ENCODE measurements at places on chromosomes 3 and 15.
A peak's percentile ranks its signal among the peaks of the same experiment; 100 is the strongest.

DNA sequence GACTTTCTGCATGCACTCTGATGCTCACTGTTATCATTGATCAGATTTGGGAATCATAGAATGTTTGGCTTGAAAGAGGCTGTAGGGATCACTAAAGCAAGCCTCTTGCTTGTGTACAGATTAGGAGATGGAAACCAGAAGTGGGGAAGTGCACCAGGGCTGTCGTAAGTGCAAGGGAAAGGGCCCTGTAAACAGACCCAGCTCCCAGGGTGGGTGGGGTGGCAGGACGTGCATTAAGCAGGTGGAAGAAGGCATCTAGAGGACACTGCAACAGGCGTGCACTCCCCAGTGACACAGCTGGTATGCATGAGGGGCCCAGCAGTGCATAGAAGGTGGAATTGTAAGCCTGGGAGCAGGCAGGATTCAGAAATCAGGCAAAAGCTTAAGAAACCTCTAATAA is 58.0 kb upstream of the SLC7A14 start:
- no peak for DNase-seq

- no peak for DNase-seq
Observed at GRCh38 chr15:71013446-71013845, 101.8 kb upstream of the THSD4 start.

GRCh38 chr3:184351511-184352148 is 9.8 kb downstream of the CLCN2 start:
- no peak for DNase-seq

- DNase-seq = no peak
Observed at GRCh38 chr15:31805090-31805662, 225.1 kb upstream of the CHRNA7 start.

GRCh38 chr3:135229018-135229495 is 434.0 kb downstream of the EPHB1 start:
- DNase-seq = no peak

GRCh38 chr3:177357352-177358090 is 160.2 kb upstream of the TBL1XR1 start:
- DNase-seq = peak; percentile 34

DNA sequence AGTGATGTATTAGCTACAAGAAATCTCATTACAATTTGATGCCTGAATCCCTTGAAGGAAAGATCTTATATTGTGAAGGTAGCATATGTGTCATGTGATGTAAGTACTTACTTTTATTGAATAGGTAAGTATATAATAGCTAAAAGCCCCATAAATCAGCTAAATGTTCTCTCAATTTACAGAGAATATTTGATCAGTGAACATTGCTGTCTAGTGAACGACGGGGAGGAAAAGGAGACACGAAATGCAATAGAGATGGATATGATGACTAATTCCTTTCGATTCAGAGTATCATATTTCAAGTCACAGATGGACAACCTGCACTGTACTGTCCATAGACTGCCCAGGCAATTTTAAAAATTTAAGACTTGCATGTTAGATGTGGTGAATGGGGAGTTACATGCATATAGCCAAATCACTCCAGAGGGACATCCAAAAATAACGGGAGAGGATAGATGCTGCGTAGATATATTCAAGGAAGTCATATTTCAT is 462.1 kb upstream of the CDIN1 start:
- no peak for DNase-seq

DNA sequence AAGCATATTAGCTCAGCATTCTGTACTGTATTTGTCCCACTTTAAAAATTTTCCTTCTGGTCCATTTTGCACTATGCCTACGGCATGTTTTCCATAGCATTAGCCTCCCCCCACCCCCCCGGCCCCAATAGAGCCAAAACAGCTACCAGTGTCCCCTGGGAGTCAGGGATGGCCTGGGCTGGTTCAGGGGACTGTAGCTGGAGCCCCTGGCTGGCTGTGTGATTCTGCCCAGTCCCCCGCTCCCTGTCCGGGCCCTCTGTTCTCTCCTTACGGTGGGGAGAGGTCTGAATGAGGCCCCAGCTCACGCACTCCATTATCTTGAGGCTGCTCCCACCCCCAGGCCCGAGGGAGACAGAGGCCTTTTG is 70.1 kb downstream of the KLF15 start:
- no peak for DNase-seq

- DNase-seq = no peak
Observed at GRCh38 chr3:89216016-89216739, 108.8 kb downstream of the EPHA3 start.
